Activated CD4-positive, alpha-beta T cell treated with anti-CD3 and anti-CD28 coated beads for 36 hours (primary cell): ENCODE measurements at places on chromosomes 16 and 17.

DNA sequence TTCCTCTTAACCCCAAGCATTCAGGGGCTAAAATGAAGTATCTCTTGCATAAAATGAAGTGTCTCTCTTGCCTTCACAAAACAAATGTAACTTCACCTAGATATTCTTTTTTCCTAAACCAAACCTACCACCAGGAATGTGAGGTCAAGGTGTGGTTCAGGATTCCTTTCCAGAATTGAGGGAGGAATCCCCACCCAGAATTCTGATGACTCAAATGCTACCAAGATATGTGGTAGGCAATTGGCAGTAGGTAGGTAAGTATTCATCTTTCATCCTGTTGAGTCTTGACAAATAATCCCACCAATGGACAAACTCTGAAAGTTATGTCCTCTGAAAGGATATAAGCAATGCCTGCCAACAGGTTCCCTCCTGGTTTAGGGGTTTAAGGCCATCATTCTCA is 26.2 kb downstream of the TRIM16 start:
- no peak for DNase-seq

DNA sequence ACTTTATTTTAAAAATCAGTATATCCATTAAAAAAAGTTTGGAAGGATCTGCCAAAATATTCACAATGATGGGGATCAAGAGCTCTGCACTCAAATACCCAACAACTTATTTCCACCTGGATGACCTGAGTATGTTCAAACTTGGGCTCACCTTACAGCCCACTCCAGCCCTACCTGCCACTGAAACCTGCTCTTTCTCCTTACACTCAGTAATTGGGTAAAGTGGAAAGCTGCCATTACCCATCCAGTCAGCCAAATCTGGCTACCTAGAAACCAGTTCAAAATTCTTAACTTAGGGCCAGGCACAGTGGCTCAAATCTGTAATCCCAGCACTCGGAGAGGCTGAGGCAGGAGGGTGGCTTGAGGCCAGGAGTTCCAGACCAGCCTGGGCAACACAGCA is 9.6 kb downstream of the VPS53 start:
- no peak for DNase-seq

GRCh38 chr16:80066805-80067580 is 466.5 kb upstream of the MAF start:
- DNase-seq: no peak

GRCh38 chr16:71927383-71927782 is 32.1 kb downstream of the IST1 start:
- DNase-seq: no peak

DNA sequence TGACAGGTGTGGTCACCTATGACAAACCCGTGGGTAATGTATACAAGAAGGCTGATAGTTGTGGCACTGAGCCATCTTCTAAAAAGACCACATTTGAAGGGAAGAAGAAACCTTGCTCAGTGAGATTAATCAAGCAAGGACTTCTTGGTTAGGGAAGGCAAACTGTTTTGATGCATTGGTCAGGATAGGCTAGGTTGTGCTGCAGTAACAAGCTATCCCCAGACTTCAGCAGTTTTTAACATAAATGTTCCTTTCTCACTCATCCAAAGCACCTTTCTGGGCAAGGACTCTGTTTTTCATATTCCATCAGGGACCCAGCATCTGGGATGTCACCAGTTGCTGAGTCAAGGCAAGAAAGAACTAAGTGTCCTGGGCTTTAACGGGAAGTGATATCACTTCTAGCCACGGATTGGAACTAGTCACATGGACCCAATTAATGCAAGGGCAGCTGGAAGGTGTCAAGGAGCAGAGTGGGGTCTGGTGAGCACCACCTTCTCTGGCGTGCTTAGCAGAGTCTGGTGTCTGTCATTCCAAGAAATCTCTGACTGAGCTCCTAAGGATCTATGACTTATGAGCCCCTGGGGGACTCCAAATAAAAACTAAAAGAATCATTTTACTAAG is 52.0 kb upstream of the CCL2 start:
- no peak for DNase-seq

DNA sequence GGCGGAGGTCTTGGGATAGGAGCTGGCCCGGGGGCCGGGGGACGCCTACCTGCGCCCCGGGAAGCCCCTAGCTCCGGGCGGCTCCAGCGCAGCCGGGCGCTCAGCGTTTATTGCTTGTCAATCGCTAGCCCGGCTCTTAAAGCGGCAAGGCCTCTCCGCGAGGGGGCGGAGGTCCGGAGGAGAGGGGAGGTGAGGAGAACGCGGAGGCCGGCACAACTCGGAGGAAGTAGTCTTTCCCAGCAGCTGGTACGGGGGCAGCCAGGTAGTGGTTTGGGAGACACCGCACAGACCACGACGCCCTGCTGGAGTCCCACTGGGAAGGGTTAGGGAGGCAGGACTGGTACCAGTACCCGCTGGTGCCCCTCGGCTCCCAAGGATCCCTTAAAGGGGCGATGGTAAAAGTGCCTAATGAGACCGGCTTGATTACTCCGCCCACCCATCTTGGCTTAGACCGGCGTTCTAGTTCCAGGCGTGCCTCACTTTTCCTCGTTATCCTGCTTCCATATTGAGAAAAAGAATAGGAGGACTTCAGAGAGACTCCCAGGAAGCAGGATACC is at the start of gene MPP2:
MPP2 (minus strand) TSS at position 112 of the 557 bp plus-strand sequence. CDS start 3,076 bp downstream, outside the sequence.
- peak; percentile 75 for DNase-seq

DNA sequence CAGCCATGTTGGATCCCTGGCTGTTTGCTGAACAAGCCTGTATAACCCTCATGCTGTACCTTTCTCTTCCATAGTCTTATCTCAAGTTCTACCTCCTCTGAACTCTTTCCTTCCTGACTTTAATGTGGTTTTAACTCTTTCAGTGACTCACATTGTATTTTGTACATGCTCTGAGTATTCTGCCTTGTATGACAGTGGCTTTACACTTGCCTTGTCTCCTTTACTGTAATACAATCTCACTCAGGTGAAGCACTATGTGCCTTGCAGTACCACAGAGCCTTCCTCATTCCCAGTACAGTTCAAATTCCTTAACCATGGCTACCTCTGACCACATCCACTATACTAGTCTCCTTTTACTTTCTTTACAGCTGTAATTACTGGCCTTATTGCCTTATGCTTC is 14.1 kb downstream of the PSMD11 start:
- no peak for DNase-seq
